ENCODE measurements at places on chromosomes 12 and 14.

DNA sequence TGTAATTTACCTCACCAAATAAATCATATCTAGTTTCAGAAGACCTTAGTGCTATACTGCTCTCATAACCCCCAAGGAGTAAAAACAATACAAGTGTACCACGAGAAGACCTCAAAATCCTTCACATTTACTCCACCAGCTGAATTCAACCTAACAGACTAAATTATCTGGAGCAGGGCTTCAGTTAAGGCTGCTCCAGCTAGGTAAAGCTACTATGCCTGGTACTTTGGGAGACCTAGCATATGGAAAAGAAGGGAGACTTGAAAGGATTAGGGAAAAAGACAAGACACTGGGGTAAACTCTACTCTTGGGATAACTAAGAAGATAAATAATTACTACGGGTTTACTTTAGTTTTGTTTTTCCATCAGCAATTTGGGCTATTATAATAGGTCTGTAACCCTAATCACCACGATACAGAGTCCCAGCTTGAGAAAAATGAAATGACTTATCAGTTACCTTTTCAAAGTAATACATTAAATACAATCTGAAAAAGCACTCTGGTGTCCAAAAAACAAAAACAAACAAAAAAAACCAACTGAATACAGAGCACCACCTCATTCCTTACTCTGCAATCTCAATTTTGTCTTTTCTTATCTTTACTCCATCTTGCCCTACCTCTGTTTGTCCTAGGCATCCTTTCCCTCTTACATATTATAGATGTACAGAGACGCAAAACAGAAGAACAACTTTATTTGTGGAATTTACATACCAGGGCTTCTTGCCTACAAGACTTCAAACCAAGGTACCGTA, 2.1 kb downstream of the EML5 start:
- DNase-seq, result no peak

GRCh38 chr14:74238974-74239847, at the start of gene VSX2:
TSS of gene VSX2 (plus strand) at chr14:74239449. CDS start at chr14:74239562, 113 bp downstream.
- DNase-seq, result no peak

GRCh38 chr12:105431537-105432100, 101.1 kb downstream of the C12orf75 start:
- no peak for DNase-seq

- DNase-seq, result no peak
These were observed 31.5 kb downstream of the SYNDIG1L start for GRCh38 chr14:74394549-74394948.

GRCh38 chr14:52609445-52610044, 56.9 kb downstream of the GPR137C start:
- DNase-seq, result no peak

GRCh38 chr12:124460771-124461170, 106.6 kb downstream of the NCOR2 start:
- DNase-seq, result no peak

DNA sequence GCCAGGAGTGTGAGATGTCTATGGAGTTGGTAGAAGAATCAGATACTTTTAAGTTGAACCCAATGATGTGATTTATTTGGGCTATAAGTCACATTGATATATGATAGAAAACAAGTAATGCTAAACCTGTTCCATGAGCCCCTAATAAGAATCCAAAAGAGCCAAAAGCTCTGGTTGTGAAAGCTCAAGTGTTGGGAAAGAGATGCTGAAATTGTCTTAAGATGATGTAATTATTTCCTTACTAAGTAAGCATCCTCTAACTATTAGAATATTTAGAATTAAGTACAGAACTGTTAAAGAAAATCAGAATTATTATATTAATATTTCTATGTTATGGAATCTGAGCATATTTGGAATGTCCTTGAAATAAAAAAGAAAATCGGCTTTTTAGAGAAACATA, 17.6 kb upstream of the SLC2A13 start:
- no peak for DNase-seq

- no peak for DNase-seq
These were observed 326.1 kb downstream of the FSCB start for GRCh38 chr14:44180975-44181374.

DNA sequence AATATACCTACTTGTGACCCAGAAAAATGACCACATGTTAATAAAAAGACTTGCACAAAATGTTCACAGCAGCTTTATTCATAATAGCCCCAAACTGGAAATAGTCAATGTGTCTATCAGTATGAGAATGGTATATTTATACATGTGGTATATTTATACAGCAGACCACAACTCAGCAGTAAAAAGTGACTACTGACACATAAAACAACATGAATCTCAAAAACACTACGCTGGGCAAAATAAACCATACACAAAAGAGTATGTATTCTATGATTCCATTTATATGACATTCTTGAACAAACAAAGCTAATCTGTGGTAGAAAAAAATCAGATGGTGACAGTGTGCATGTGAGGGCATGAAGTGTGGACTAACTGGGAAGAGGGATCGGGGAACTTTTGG, 35.1 kb downstream of the ARF6 start:
- DNase-seq, result no peak

- no peak for DNase-seq
These were observed 39.8 kb downstream of the BAZ2A start for GRCh38 chr12:56590237-56590830.

DNA sequence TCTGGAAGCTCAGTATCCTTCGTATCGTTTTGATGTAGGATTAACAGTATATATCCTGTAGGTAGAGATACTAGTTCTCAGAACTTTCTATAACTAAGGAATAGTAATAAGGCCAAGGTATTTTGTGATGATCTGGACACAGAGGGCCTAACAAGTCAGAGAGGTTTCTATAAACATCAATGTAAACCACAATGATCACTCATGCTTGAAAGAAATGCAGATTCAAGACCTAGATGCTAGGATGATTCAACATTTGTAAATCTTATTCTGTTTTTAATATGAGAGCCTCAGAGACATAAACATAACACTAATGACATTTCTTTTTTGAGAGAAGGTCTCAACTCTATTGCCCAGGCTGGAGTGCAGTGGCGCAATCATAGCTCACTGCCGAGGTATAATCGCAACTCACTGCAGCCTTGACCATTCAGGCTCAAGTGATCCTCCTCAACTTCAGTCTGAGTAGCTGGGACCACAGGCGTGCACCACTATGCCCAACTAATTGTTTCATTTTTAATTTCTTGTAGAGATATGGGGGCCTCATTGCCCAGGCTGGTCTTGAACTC, 16.2 kb downstream of the SUPT16H start:
- no peak for DNase-seq

DNA sequence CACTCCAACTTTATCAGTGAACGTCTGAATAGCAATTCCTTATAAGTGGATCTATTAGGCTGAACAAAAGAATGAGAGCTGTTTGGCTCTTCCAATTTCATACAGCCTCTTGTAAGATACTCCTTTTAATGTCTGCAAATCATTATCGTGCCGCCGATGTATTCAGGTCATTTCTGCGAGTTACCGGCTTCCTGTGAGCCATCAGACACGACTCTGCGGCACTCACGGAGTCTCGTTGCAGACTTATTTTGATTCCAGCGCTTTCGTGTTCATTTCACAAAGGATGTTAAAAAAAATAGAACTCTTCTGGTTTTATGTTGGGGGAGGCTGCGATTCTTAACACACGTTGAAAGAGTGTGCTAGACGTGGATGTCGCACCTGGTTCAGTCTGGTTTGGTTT, 106.6 kb downstream of the GLT1D1 start:
- DNase-seq, result no peak

DNA sequence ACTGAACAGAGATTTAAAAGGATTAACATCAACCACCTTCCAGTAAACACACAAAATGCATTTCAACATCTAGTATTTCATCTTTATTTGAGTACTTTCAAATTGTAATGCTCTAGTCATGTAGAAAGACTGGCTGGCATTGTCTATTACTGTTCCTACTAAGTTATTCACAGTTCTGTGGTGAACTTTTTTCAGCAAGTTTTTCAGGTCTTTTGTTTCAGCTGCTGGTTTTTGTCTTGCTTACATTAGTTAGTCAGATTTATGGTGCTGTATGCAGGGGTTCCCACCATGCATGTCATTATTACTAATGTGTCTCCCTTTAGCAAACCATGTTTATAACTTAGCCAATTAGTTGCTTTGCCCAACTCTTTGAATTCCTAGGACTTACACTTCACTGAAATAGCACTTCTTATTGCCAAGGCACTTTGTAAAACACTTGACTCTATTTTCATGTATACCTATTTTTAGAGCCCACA, 253.4 kb upstream of the KITLG start:
- no peak for DNase-seq

DNA sequence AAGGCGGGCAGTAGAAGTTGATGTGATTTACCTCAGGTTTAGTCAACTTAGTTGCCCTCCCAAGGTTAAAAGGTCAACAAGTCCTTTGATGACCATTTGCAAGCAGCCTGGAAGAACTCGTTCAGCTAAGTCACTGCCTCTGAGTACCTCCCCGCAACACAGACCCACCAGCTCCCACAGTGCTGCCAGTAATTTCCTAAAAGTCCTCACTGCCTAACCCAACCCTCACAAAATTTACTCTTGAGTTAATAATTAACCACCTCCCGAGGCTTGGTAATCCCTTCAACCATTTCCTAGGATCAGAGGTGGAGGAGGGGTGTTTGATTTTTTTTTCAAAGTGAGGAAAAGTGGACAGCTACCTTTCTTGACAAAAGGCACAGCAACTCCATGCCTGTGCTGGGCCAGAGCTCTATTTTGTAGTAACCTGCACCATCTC, 55.8 kb downstream of the MAP3K9 start:
- DNase-seq, result no peak

- DNase-seq, result no peak
These were observed 316.9 kb downstream of the DAD1 start for GRCh38 chr14:22271838-22272799.

DNA sequence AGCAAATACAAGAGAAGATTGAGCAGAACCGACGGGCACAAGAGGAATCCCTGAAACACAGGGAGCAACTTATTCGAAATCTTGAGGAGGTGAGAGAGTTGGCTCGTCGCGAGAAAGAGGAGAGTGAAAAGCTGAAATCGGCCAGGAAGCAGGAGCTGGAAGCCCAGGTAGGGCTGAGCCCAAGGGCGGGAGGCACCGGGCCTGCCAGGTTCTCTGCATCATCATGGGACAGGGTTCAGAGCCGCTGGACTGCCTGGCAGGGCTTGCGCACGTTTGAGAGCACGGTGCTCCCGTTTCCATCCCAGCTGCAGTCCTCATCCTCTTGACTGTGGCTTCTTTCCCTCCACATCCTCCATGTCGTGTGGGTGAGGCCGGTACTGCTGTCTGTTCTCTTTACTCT, 14.4 kb downstream of the TCHP start:
- DNase-seq, result no peak

DNA sequence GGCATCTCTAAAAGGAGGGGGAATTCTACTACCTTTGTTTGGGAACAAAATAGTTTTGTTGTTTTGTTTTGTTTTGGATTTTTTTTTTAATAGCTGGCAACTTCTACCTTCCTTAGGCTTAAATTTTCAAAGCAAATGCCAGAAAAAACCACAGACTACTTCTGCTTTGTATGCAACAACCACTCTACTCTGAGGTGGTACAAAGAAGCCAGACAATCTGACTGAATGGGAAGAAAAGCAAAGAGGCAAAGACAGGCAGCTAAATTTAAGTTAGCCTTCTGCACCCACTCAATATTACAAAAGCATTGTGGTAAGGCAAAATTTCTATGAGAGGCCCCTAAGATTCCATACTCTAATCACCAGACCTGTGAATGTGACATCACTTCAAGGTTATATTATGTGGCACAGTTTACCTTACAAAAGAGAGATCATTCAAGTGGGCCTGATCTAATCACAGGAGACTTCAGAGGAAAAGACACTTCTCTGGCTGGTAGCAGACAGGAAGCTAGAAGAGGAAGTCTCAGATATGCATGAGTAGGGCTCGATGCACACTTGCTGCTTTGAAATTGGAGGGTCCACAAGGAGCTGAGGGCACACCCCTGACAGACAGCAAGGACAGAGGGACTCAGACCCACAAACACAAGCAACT, 566.6 kb downstream of the RPS29 start:
- DNase-seq, result no peak

DNA sequence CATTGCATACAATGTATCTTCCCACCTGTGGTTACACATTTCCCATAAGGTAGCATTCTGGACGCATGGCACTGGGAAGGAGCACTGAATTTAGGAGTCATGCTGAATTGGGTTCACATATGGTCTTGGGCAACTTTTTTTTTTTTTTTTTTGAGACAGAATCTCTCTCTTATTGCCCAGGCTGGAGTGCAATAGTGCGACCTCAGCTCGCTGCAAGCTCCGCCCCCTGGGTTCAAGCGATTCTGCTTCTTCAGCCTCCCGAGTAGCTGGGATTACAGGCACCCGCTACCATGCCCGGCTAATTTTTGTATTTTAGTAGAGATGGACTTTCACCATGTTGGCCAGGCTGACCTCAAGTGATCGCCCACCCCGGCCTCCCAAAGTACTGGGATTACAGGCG, 13.3 kb downstream of the DIP2B start:
- DNase-seq, result no peak

- no peak for DNase-seq
These were observed 61.7 kb upstream of the DLK1 start for GRCh38 chr14:100664841-100665510.

GRCh38 chr12:111178181-111179081, 190.5 kb downstream of the PHETA1 start:
- DNase-seq, result no peak

DNA sequence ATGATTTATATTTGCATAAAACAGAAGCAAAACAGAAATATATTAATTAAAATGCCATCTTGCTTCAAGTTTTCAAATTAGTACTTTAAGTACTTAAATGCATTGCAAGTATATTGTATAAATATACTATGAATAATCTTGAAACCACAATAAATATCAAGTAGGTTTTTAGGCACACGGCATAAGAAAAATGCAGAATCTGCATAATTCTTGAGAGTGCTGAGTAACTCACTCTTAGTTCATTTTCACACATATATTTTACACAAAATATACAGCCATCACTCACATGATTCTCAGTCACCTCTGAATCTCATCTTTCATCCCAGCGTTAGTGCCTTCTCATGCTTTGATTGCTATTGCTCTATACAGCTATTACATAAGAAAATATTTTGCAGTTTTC, 51.9 kb downstream of the SLC6A15 start:
- no peak for DNase-seq

- no peak for DNase-seq
These were observed 35.5 kb upstream of the PAX9 start for GRCh38 chr14:36626151-36626550.

- DNase-seq, result no peak
These were observed 266.2 kb downstream of the TMTC2 start for GRCh38 chr12:82952946-82953345.

- DNase-seq, result peak; percentile 7
These were observed 677 bp downstream of the C12orf75 start for GRCh38 chr12:105330931-105331804.

- no peak for DNase-seq
These were observed 46.0 kb downstream of the DLK1 start for GRCh38 chr14:100772607-100773165.
